ENCODE measurements at places on chromosomes 7 and 10.

- DNase-seq = peak; percentile 50
These were observed 119.5 kb downstream of the CPED1 start for GRCh38 chr7:121107923-121108498.

GRCh38 chr10:59894114-59894513 lies 12.2 kb downstream of the CCDC6 start:
- no peak for DNase-seq

DNA sequence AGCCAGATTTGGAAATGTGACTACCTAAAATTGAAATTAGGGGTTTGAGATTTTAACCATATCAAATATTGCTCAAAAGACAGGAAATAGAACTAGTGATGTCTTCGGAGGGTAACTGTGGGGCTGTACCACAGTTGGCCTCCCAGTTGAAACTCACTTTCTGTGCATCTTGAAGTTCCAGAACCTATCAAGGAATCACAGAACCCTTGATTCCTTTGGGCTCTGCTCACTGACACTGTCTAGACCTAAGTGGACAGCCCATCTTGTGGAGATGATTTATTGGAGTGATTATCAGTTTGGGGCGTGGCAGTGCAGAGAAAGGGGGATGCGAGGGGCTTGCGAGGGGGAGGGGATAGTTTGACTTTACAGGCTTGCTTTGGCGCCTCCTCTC lies 134.2 kb upstream of the GJD4 start:
- no peak for DNase-seq

- DNase-seq = no peak
These were observed 10.2 kb downstream of the CUTC start for GRCh38 chr10:99742254-99742653.
